ENCODE measurements at places on chromosomes 3 and 15.

- peak; percentile 41 for DNase-seq
Observed at GRCh38 chr3:156151824-156152428, 31.5 kb downstream of the KCNAB1 start.

DNA sequence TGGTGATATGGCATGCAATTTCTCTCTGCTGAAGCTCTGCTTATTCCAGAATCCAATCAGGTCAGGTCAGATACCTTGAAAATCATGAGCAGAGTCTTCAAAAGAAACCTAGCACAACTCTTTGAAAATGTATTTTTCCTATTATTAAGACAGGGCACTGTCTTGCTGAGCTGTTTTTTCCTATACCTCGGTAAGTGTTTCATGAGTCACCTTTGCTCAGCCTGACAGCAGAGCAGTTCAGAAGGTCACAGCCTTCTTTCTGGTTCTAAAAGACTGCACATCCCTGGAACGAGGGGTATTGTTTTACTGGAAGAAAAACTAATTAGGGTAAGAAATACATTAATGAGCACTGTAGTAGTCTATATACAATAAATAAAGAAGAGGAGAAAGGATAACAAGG, 422.0 kb downstream of the SOX2 start:
- no peak for DNase-seq

DNA sequence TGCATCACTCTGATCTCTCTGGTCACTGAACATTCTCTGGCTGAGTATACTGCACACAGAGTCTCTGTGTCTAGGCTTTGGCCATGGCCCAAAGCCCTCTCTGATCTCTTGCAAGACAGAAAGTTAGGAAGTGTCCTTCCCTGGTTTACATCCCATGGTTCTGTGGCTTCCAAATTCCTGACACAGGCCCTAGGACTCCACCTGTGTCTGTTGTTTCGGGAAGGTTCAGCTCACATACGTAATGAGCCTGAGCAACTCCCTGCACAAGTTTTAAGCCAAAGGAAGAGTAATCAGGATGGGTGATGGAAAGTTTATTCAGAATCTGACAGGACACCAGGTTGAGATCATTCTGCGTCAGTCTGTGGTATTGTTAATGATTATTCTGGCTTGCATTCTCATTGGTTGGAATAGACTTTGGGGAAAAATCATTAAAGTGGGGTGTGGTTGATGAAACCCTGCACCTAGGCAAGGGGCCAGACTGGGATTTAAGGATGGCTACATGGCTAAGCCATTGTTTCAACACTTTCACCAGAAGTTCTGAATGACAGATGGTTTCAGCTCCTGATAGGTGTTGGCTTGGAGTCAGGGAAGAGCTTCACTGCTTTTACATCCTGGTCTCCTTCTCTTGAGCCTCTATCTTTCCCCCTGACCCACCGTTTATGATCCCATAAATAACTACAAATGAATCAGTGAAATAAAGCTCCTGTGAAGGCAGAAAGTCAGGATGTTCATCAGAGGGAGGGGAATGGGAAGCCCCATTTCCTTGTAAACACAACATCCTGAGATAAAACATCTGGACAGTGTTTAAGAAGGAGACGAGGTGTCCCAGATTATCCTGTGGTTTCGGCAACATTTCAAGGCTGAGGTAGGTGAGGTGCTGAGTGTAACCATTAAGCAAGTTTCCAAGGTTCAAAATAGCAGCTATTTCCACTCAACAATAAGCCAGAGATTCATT, 14.1 kb downstream of the LCMT2 start:
- no peak for DNase-seq

- no peak for DNase-seq
Observed at GRCh38 chr3:66153481-66154443, 67.0 kb upstream of the SLC25A26 start.

Measured in stimulated activated CD4-positive, alpha-beta T cell treated with anti-CD3 and anti-CD28 coated beads, Interleukin-4, amount 100 ng/mL, for 48 hours (primary cell).